ENCODE measurements at places on chromosomes 4 and X. TPM values are rescaled to one million over a fixed set of nuclear protein-coding genes. Genes with fewer than 3 reads are reported as not detected.

SYTL4 gene
- polyA plus RNA-seq: not detected

DNA sequence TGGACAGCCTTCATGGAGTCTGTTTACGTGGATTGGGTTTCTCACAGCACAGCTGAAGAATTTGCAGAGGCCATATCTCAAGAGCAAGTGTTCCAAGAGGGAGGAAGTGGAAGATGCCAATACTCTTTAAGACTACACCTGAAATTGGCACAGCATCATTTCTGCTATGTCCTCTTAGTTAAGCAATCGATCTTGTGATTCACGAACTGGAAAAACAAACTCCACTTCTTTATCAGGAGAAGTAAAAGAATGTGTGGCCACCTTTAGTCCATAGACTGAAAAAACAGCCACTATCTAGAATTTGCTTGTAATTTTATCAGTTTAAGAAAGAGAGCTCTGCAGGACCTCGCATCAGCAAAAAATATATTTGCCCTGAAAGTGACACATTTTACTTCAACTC lies 473.1 kb upstream of the ATOH1 start:
- no peak for DNase-seq
- H3K27ac ChIP-seq: no peak overlapping the region
- peaks cover 2% of the 10 kb centered on the region for H3K27me3 ChIP-seq
- no peaks in the 10 kb centered on the region for H3K36me3 ChIP-seq
- no peak overlapping the region for H3K4me3 ChIP-seq

DNA sequence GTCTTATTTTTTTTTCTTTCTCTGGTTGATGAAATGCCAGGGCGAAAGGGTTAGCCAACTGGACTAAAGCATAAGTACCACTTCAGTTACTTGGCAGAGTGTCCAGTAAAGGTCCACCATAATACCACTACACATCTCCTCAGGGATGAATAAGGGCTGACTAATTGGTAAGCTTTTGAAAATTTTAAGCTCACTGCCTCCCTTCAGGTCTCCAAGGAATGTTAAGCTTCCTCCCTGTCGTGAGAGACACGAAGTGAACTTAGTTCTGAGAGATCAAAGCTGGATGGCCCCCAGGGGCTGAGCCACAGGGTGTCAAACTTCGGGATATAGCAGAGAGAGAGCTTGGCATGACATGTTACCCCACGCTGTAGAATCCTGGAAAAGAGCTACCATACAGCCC lies 111.4 kb downstream of the VSIG4 start:
- H3K27ac ChIP-seq: no peak overlapping the region
- H3K4me3 ChIP-seq: no peak overlapping the region
- H3K36me3 ChIP-seq: peaks cover 8% of the 10 kb centered on the region
- no peak for DNase-seq
- H3K4me1 ChIP-seq: peaks cover 49% of the 10 kb centered on the region

GNPDA2 gene
- 17.4 TPM for polyA plus RNA-seq

SPATA18 gene
- not detected for polyA plus RNA-seq
